ENCODE measurements at places on chromosomes 2 and 18. TPM values are rescaled to one million over a fixed set of nuclear protein-coding genes. Genes with fewer than 3 reads are reported as not detected.

DNA sequence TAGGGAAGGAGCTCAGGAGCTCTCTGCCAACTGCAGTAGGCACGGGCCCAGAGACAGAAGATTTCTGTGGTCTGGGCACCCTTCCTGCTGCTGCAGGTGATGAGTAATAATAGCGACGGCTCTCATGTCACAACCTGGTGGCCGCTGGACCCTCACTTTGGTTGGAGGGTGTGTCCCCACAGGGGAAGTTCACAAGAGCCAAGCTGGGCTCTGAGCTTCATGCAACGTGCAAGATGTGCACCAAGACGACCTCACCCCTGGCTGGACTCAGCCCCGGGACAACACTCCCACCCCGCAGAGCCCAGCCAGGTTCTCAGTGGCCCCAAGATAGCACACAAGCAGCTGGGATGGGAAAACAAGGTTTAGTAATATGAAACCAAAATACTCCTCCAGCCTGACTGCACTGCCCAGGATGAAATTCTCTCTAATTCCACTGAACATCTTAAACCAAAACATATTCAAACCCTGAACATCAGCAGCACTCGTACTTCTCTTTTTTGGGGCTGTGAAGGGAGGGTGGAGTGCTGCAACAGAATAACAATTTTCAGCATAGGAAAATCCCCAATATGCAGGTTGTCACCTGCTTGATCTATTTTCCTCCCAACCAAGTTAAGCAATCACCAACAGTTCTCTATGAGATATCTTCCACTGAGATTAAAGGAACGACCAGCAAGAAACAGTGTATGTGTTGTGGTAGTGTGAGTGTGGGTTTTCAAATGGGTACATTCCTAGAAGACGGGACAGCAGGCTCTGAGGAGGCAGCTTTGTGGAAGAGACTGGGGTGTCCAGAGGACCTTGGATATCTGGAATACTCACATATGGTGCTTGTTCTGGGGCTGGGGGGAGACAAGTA, 26.5 kb downstream of the BCL2 start:
- no peak for DNase-seq

GRCh38 chr18:56511996-56512395, 126.4 kb downstream of the TXNL1 start:
- DNase-seq: no peak

DNA sequence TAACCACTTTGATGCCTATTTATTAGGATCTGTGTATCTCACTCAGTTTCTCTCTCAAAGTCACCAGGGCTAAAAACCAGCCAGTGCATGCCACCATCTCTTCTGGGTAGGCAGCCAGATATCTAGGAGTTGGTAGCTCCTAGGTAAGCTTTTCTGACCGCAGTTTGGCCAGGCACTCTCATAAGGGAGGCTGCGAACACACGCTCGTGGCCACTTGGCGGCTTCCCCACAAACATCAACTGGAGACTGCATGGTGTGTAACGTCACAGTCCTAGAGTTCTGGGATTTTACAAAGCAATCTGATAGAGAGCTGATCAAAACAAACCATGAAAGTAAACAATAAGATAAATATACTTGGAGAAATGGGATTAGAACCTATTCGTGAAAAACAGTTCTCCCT, 424.3 kb upstream of the ACVR2A start:
- no peak for DNase-seq

- no peak for DNase-seq
These were observed 42.0 kb downstream of the RDH14 start for GRCh38 chr2:18518116-18519111.

DNA sequence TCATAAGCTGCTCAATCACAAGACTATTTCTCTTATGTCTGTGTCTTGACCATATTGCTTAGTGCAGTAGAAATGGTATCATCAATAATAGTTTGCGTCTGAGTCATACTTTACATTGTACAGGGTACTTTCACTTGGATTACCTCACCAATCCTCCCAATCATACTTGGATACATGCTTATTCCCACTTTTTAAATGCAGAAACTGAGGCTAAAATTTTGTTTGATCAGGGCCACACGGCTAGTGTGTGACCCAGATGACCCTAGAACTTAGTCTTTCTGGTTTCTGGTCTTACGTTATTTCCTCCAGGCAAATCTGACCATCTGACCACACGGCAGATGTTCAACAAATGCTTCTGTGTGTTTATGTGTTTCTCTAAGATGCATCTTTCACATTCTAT, 23.8 kb upstream of the CCL20 start:
- DNase-seq: no peak

Gene GCG
- 0.14 TPM for polyA plus RNA-seq

Gene B3GNT7
- polyA plus RNA-seq: 18.9 TPM

Gene POLE4
- 52.7 TPM for polyA plus RNA-seq

Gene TNS1
- polyA plus RNA-seq: 108 TPM
